ENCODE measurements at places on chromosomes 3 and 15.

DNA sequence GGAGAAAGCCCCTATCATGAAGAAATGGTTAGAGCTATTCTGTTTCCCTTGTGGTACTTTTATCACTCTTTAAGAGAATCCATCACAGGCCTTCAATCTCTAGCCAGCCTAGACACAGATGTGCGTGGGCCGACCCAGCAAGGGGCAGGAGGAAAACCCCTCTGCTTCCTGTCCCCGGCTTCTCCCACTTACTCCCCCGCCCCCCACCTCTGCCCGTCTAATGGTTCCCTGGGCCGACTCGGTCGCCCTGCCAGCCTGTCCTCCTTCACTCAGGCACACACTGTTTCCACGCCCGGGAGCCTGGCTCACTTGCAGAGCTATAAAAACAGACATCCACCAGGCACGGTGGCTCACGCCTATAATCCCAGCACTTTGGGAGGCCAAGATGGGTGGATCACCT is 58.3 kb upstream of the TFRC start:
- DNase-seq, result no peak

GRCh38 chr15:41849204-41849603 is 10.6 kb downstream of the PLA2G4B start:
- no peak for DNase-seq

DNA sequence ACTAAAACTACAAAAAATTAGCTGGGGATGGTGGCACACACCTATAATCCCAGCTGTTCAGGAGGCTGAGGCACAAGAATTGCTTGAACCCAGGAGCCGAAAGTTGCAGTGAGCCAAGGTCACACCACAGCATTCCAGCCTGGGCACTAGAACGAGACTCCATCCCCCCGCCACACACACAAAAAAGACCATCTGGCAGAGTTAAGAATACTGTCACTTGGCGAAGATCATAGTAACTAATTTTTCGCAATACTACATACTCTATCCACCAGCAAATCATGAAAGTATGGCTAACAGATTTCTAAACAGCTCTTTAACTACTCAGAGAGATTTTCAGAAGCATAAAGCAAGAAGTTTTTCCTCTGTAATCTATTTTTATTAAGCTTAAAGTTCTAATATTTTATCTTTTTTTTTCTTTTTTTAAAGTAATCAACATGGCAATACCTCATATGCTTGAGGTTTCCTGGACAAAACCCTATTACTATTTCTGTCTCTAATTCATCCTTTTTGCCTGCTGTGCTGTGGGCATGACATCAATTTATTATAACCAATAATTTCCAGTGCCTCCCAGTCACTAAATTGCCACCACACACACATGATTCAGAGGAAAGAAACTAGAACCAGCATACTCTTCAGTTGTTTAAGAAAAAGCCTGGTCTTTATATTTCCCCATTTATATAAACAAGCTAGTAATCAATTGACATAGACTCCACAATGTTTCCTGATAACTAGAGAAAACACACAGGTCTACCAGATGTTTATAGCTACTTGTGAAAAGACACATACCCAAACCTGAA is 46.9 kb downstream of the CHSY1 start:
- no peak for DNase-seq

DNA sequence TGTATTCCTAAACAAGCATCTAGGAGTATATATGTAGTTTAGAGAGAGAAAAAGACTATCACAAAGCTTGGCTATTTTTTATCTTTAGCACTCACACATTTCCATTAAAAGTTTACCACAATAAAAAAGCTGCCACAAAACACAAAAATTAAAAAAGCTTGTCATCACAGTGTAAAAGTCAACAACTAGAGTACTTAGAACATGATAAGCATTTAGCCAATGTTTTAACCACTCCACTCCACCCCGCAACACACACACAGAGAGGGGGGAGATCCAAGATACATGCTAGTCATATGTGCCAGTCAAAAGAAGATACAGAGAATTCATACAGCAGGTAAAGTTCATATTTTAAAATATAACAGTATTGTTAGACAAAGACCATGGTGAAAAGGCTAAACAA is 79.7 kb downstream of the STAG1 start:
- no peak for DNase-seq

DNA sequence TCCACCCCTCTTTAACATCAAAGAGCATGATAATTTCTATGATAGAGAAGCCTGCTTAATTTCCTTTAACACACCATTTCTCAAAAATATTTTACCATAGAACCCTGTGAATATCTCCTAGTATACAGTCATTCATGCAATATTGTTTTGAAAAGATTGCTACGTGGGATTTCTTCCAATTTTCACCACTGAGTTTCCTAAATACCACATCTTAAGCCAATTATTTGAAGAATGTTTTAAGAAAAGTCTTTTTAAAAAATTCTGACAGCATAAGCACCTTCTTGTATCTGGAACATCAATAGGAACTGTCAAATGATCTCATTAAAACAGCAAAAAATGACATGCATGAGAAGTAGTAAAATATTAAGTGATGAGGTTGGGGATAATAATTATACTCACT is 1126.7 kb downstream of the TUSC7 start:
- no peak for DNase-seq

DNA sequence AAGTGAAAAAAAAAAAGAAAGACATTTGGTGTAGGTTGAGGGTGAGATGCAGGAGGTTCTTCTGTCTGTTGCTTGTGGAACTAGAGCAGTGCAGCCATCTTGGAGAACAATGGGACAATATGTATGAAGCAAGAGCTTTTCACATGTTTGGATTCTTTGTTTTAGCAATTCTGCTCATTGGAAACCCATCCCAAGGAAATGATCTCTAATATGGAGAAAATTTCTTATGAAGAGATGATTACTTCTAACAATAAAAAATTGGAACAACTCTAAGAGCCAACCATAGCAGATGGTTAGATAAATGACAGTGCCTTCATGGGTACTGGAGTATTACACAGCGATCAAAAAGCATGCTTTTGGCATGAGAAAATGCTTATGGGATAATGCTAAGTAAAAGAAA is 56.3 kb downstream of the RASGRF1 start:
- DNase-seq, result no peak

DNA sequence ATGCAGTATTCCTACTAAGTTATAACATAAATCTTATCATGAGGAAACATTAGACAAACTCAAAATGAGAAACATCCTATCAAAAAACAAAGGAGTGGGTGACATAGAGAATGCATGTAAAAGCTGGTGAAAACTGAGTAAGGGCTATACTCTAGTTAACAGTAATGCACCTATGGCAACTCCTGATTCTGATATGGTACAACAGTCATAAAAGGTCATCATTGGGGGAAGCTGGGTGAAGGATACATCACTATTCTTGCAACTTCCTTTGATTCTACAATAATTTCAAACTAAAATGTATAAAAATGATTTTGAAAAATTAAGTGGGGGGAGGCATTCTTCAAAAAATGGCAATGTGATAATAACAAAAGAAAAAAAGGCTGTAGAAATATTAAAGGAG is 6.8 kb downstream of the PIK3R4 start:
- DNase-seq, result no peak

- DNase-seq, result no peak
These were observed 140.6 kb downstream of the GBE1 start for GRCh38 chr3:81620849-81621248.

DNA sequence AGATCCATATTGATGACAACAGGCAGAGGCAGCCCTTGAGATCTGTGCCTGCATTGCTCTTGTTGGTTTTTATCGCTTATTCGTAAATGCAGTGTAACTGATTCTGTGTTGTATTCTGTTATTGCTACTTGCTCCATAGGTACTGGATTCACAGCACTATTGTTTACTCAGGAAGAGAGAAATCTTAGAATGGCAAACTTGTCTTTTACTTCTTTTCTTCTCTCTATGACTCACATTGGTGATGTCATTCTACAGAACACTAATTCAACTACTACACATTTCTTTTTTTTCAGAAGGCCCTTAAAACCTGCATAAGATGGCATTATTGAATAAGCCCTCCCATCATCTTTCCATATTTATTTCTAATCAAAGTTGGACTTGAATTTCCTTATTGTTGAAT is 201.0 kb upstream of the GBE1 start:
- no peak for DNase-seq

DNA sequence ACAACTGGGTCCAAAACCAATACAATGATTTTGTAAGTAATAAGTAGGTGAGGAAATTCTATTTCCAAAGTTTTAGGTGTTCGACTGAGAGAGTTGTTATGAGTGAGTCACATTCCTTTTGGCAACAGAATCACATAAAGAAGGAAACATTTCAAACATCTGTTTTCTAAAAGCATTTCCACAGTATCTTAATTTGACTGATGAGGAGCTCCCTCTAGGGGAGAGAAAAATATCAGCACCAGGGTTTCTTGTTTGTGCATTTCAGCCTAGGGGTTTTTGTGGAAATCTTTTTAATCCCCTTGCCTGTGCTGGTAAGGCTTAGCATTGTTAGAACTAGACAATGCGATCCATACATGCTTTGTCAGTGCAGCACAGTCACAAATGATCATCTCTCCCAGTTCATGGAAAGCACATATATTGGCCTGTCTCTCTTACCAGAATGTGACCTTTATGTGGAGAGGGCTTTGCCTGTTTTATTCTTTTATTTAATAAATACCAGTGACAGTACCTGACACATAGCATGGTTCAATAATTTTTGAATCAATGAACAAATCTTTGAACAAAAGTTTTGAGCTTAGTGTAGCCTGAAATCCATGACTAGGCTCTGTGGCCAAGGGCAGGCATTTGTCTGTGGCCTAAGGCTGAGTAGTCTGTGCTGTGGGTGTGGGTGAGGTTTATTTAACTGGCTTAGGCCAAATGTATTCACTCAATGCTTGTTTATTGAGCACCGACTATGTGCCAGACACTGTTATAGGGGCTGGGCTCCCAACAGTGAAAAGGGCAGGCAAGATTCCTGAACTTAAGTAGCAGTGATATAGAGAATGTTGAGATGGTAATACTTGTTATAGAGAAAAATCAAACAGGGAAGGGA is 21.1 kb upstream of the IQCF6 start:
- peak; percentile 22 for DNase-seq

- DNase-seq, result no peak
These were observed 86.7 kb upstream of the EPHB3 start for GRCh38 chr3:184474897-184475296.

Measured in NCI-H510A treated with DMSO at 0.1 percent for 48 hours (cell line).